ENCODE measurements at places on chromosomes 16 and 17. TPM values are rescaled to one million over a fixed set of nuclear protein-coding genes. Genes with fewer than 3 reads are reported as not detected.

GRCh38 chr17:4553669-4554068 is 1.5 kb downstream of the MYBBP1A start:
- H3K4me1 ChIP-seq, result no peaks in the 10 kb centered on the region
- no peak overlapping the region for H3K27ac ChIP-seq
- DNase-seq, result no peak
- no peak overlapping the region for H3K4me3 ChIP-seq
- peaks cover 7% of the 10 kb centered on the region for H3K36me3 ChIP-seq

DNA sequence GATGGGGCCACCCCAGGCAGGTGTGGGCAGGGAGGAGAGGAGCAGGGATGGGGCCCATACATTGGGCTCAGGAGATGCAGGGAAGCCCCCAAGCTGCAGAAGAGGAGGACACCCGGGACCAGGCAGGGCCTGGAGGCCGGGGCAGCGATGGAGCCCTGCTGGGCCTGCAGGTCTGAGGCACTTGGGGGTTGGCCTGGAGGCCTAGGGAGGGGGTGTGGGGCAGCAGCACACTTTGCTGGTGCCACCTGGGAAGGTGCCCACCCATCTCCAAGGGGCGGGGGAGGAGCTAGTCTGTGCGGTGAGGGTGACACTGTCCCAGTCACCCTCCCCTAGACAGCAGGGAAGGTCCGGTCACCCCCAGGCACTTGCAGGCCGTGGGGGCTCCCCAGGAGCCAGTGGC is 6.4 kb upstream of the CCDC57 start:
- DNase-seq, result no peak
- peaks cover 21% of the 10 kb centered on the region for H3K4me1 ChIP-seq
- H3K27ac ChIP-seq, result no peak overlapping the region

DNA sequence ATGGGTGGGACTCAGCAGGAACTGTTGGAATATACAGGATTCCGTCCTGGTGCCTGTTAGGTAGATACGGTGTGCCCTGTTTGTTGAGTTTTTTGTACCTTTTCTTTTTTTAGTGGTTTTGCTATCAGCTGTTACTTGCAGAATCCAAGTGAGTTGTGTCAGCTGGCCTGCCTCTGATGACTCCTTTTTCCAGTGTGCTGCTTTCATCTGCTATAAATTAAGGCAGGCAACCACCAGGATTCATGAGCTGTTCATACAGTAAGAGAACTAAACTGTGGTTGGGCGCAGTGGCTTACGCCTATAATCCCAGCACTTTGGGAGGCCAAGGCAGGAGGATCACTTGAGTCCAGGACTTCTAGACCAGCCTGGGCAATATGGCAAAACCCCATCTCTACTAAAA is 79.9 kb downstream of the WNT3 start:
- no peak overlapping the region for H3K27ac ChIP-seq
- DNase-seq, result no peak

- H3K27me3 ChIP-seq, result 0 out of 2 replicates have a peak, but pooled peaks cover 5% of the 10 kb centered on the region
- no peaks in the 10 kb centered on the region for H3K4me1 ChIP-seq
- H3K4me3 ChIP-seq, result no peak overlapping the region
- no peak for DNase-seq
- H3K36me3 ChIP-seq, result no peaks in the 10 kb centered on the region
These were observed 173.9 kb downstream of the SALL1 start for GRCh38 chr16:50977138-50977537.

DNA sequence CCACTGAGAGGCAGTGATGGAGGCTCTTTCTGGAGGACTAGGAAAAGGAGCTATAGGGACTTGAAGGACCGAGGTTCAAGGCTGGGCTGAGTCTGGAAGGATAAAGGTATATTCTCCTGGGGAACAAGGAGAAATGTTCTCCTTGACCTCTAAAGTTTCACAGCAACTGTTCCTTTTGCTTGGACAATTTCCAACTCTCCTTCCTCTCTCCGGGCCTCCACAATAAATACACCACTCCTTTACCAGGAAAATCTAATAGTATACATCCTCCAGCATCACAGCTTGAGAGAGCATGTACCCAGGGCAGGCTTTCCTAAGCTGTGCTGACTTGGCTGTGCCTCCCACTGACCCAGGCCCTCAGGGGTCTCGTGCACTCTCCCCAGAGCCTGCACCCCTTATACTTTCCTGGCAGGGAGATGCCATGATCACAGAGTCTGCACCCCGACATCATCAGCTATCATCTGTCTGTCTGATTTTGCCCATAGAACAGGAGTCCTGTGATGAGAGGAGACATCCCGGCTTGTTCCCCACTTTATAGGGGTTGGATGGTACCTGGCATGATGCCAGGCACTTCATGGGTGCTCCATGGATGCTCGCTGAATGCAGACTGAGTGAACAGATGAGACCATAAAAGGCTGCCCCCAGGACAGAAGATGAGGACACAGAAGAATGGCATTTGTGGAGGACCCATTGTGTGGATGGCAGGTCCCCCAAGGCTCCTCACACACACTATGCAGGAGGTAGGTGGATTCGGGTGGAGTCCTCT is 582.6 kb upstream of the CDH5 start:
- H3K4me1 ChIP-seq, result peaks cover 40% of the 10 kb centered on the region
- no peak for DNase-seq
- no peak overlapping the region for H3K27ac ChIP-seq
- no peaks in the 10 kb centered on the region for H3K27me3 ChIP-seq
- H3K4me3 ChIP-seq, result no peak overlapping the region

GRCh38 chr17:66988069-66988798 is 23.7 kb downstream of the CACNG4 start:
- no peaks in the 10 kb centered on the region for H3K27me3 ChIP-seq
- H3K27ac ChIP-seq, result no peak overlapping the region
- H3K4me3 ChIP-seq, result no peak overlapping the region
- H3K36me3 ChIP-seq, result no peaks in the 10 kb centered on the region
- no peaks in the 10 kb centered on the region for H3K4me1 ChIP-seq

- no peaks in the 10 kb centered on the region for H3K36me3 ChIP-seq
- no peak for DNase-seq
- H3K27me3 ChIP-seq, result peaks cover 35% of the 10 kb centered on the region
- no peaks in the 10 kb centered on the region for H3K4me1 ChIP-seq
These were observed 8.9 kb downstream of the MYO15B start for GRCh38 chr17:75596320-75597087.

DNA sequence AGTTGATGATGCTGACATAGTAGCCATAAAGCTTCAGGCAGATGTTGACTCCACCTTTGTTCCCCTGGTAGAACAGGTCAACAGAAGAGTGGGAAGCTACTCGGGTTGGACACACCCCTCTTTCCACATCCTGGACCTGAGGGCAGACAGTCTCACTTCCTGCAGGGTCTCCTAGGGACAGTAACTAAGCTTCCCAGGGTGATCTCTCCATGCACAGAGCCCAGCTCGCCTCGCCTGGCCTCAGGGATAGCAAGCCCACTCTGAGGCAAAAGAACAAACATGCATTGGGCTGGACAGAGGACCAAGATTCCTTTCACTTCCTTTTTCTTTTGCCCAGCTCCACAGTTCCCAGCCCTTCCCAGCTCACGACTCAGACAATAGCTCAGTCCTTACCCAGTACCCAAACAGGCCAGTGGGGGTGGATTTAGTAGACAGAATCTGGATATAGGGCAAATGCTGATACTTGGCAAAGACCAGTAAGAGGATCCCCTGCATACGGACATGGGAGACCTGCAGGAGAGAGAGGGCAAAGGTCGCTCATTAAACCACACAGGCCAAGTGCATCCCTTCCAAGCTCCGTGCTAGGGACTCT is 7.0 kb downstream of the INPP5K start:
- no peak overlapping the region for H3K27ac ChIP-seq
- H3K4me3 ChIP-seq, result no peak overlapping the region
- no peaks in the 10 kb centered on the region for H3K27me3 ChIP-seq
- H3K4me1 ChIP-seq, result no peaks in the 10 kb centered on the region

- H3K27ac ChIP-seq, result peak overlapping the region; percentile 92
- H3K36me3 ChIP-seq, result peaks cover 12% of the 10 kb centered on the region
- peak; percentile 85 for DNase-seq
- H3K4me1 ChIP-seq, result peaks cover 57% of the 10 kb centered on the region
These were observed 18.4 kb downstream of the GJD3 start for GRCh38 chr17:40345994-40346764.

- no peaks in the 10 kb centered on the region for H3K4me1 ChIP-seq
- no peak for DNase-seq
- H3K36me3 ChIP-seq, result no peaks in the 10 kb centered on the region
- no peak overlapping the region for H3K4me3 ChIP-seq
These were observed 6.8 kb upstream of the TBC1D3B start for GRCh38 chr17:36183001-36183971.

DNA sequence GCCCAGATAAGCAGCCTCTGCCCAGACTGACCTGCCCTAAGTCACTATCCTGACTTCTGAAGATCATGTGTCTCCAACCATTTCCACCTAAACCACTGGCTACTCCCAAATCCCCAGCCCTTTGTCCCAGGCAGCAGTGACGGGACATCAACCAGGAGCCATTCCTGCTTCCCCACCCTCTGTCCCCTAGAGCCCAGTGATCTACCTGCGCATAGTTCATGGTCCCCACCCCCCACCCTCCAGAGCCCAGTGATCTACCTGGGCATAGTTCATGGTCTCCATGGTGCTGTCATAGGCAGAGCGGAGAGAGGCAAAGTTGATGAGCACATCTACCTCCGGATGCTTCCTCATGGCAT is 26.8 kb downstream of the ACLY start:
- no peak overlapping the region for H3K4me3 ChIP-seq
- DNase-seq, result no peak
- no peak overlapping the region for H3K27ac ChIP-seq
- H3K36me3 ChIP-seq, result peaks cover 77% of the 10 kb centered on the region

DNA sequence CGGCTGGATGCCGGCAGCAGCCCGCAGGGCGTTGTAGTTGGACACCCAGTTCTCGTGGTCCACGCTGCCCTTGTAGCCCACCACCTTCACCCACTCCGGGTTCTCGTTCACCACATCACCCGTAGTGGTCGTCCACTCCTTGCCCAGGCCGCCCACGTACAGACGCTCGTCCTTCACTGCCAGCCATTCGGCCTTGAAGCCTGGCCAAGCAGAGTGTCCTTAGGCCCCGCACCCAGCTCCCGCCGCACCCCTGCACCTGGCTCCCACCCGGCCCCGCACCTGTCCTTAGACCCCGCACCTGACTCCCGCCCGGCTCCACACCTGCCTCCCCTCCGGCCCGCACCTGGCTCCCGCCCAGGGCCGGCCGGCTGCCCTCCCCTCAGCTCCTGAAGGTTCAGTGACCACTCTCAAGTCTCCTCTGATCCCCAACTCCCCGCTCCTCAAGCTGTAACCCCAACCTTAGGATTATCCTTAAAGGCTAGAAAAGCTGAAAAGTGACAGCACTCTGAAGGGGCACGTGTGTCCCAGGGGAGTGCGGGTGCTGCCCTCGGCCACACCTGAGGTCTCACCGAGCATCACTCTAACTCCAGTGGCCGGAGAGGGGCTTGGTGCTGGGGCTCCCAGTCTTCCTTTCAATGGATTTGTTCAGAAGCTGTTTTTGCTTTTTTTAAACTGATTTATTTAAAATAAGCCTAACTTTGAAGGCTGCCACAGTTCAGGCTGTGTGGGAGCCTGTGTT is 14.4 kb downstream of the CANT1 start:
- no peak for DNase-seq
- no peaks in the 10 kb centered on the region for H3K27me3 ChIP-seq
- no peak overlapping the region for H3K27ac ChIP-seq
- H3K4me1 ChIP-seq, result no peaks in the 10 kb centered on the region
- H3K4me3 ChIP-seq, result no peak overlapping the region
- H3K36me3 ChIP-seq, result peaks cover 77% of the 10 kb centered on the region

GRCh38 chr17:62892061-62892675 is 73.9 kb upstream of the TANC2 start:
- no peak overlapping the region for H3K4me3 ChIP-seq
- no peaks in the 10 kb centered on the region for H3K36me3 ChIP-seq
- peak; percentile 38 for DNase-seq
- no peaks in the 10 kb centered on the region for H3K27me3 ChIP-seq
- H3K27ac ChIP-seq, result no peak overlapping the region

DNA sequence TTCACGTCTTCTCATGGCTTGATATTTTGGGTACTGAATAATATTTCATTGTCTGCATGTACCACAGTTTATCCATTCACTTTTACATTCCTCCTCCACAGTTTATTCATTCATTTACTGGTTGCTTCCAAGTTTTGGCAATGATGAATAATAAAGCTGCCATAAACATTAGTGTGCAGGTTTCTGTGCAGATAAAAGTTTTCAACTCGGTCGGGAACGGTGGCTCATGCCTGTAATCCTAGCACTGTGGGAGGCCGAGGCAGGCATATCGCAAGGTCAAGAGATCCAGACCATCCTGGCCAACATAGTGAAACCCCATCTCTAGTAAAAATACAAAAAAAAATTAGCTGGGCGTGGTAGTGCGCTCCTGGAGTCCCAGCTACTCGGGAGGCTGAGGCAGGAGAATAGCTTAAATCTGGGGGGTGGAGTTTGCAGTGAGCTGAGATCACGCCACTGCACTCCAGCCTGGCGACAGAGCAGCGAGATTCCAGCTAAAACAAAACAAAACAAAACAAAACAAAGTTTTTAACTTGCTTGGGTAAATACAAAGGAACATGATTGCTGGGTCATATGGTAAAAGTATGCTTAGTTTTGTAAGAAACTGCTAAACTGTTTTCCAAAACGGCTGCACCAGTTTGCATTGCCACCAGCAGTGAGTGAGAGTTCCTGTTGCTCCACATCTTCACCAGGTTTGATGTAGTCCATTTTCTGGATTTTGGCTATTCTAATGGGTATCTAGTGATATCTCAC is 89.5 kb downstream of the WWP2 start:
- no peaks in the 10 kb centered on the region for H3K4me1 ChIP-seq
- DNase-seq, result no peak
- H3K36me3 ChIP-seq, result no peaks in the 10 kb centered on the region
- no peak overlapping the region for H3K4me3 ChIP-seq

DNA sequence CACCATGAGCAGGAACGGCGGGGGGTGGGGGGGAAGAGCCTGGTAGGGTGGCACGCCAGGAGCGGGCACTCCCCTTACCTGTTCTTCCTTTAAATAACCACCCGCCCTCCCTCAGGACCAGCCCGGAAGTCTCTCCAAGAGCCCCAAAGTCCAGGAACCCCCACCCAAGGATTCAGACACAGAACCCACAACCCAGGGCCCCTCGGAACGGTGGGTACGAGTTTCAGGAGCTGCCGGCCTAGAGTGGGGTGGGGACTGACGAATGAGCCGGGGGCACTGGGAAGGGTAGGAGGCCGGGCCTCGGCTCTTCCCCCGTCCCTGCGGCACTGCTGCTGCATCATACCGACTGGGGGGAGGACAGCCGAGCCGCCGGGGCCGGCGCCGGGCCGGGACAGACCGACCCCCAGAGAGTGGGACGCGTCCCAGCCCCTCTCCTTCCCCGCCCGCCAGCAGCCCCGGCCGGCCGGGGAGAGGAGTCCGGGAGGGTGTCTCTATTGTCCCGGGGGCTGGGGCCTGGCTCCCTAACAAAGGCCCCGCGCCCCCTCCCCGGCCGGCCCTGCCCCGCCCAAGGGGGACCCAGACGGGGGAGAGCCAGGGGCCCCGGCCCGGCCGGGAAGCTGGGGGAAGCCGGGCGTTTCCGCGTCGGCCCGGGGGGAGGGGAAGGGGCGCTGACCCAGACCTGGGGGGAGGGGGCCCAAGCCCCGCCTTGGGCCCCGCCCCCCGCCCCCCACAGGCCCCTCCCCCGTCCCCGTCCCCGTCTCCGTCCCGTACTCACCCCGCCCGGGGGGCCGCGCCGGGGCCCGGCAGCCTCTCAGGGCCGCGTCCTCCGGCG is 747 bp downstream of the ATXN7L3 start:
- peak; percentile 63 for DNase-seq
- H3K36me3 ChIP-seq, result peaks cover 18% of the 10 kb centered on the region
- peak overlapping the region; percentile 67 for H3K27ac ChIP-seq
- H3K27me3 ChIP-seq, result no peaks in the 10 kb centered on the region
- H3K4me3 ChIP-seq, result peak overlapping the region; percentile 99

Gene SLC35G6
- total RNA-seq, result not detected

Gene NEK8
- total RNA-seq, result 2.6 TPM

Gene CCL13
- total RNA-seq, result not detected

Gene DDX28
- total RNA-seq, result 9.4 TPM

Gene C16orf92
- not detected for total RNA-seq

Gene NEUROD2
- 0.20 TPM for total RNA-seq

Gene SEPTIN12
- total RNA-seq, result not detected

Gene ADAM11
- total RNA-seq, result 0.73 TPM

Gene SLC4A1
- not detected for total RNA-seq

All from SJCRH30 (cell line).